ENCODE measurements at places on chromosomes 2 and 18.

GRCh38 chr18:39058386-39059000 is 1492.9 kb upstream of the CELF4 start:
- DNase-seq, result no peak

DNA sequence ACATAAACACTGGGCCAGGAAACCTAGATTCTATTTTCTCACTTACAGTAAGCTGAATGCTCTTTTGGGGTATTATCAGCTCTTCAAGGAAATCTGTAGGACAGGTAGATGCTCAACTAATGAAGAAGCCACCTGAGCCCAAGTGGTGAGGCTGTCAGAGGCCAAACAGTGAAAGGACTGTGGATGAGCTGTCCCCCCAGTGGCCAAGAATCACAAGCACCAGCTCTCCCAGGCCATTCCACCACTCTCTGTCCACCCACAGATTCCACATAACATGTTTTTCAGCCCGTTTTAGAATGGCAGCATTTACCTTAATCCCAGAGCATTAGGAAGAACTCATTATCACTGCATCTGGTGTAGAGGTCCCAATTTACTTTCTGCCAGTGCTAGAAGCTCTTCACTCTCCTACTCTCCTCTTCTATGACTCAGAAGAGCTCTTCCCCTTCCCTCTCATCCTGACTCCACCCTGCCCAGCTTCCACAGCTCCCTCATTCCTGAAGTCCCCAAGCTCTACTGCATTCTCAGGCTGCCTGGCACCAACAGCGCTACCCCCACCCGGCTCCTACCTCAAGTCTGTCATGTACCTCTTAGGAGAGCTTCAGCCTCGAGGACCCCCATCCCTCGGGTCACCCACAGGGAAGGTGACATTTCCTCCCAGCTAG is 43.8 kb upstream of the GORASP2 start:
- DNase-seq, result no peak

GRCh38 chr2:167954495-167954894 is 292.9 kb downstream of the STK39 start:
- no peak for DNase-seq

- DNase-seq, result no peak
These were observed 246.3 kb upstream of the LRRTM4 start for GRCh38 chr2:77768508-77768907.

- no peak for DNase-seq
These were observed 10.1 kb downstream of the SERPINB8 start for GRCh38 chr18:63980027-63980426.

DNA sequence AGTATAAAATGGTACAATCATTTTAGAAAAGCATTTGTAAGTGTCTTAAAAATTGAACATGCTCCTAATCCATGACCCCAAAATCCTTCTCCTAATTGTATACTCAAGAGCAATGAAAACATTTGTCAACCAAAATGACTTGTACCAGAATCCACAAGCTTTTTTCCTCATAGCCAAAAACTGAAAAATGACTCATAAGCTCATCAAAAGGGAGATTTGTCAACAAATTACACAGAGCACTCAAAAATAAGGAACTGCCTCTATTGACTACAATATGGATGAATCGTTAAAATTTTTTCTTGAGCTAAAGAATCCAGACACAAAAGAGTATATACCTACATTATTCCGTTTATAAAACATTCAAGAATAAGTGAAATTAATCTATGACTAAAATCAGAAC is 544.8 kb downstream of the ARHGAP15 start:
- no peak for DNase-seq

- DNase-seq, result no peak
These were observed 10.9 kb downstream of the SH2D6 start for GRCh38 chr2:85429213-85429923.

GRCh38 chr2:86336675-86337243 is 667 bp downstream of the REEP1 start:
- DNase-seq, result no peak

- no peak for DNase-seq
These were observed 12.6 kb upstream of the ICA1L start for GRCh38 chr2:202883987-202884675.

- no peak for DNase-seq
These were observed 23.6 kb downstream of the ZBTB7C start for GRCh38 chr18:48385596-48385995.

GRCh38 chr2:160689441-160689840 is 195.8 kb upstream of the RBMS1 start:
- DNase-seq, result no peak

GRCh38 chr18:22207021-22207758 is 37.8 kb downstream of the GATA6 start:
- no peak for DNase-seq

- DNase-seq, result no peak
These were observed 66.2 kb downstream of the CD28 start for GRCh38 chr2:203772456-203773165.

DNA sequence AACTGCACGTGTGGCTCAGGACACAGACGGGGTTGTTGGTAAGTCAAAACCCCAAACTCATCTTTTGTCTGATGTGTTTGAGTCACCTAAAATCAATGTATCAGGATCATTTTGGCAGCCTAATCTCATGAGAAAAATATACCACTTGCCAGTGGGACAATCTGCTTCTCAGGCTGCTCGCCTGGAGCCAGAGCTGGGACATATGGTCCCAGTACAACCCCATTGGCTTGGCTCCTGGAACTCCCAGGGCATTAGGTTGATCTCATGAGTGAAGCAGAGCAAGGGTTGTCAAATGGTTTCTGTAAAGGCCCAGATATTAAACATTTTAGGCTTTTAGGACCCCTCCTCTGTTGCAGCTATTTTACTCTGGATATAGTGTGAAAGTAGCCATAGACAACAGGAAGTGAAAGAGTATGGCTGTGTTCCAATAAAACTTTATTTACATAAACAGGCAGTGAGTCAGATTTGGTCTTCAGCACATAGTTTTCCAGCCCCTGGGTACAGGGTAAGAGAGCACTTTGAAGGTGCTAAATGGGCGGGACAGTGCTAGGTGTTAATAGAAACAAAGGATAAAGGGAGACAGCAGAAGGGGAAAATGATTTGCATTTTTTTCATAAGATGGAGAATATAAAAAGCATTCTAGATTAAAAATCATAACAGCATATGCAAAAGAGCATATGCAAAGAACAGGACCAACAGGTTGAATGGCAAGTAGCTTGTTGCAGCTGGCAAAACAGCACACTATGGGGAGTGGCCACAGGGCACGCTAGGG is 290.8 kb downstream of the KCNS3 start:
- no peak for DNase-seq

- no peak for DNase-seq
These were observed 225.8 kb downstream of the ALPK2 start for GRCh38 chr18:58402951-58403702.

DNA sequence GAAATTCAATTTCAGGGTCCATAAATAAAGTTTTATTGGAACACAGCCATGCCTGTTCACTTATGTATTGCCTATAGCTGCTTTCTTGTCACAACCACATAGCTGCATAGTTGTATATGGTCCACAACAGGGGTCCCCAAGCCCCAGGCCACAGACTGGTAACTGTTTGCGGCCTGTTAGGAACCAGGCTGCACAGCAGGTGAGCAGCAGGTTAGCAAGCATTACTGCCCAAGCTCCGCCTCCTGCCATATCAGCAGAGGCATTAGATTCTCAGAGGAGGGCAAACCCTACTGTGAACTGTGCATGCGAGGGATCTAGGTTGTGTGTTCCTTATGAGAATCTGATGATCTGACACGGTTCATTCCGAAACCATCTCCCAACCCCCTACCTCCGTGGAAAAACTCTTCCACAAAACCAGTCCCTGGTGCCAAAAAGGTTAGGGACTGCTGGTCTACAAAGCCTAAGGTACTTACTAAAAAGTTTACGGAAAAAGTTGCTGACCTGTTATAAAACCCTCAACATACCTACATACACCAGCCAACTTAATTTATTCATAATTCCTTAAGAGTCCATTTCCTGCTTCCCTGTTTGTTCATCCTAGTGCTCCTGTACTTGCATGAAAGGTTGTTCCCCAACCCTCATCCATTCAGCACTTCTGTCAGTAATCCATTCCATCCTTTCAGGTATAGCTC is 40.1 kb downstream of the NDUFAF7 start:
- no peak for DNase-seq

DNA sequence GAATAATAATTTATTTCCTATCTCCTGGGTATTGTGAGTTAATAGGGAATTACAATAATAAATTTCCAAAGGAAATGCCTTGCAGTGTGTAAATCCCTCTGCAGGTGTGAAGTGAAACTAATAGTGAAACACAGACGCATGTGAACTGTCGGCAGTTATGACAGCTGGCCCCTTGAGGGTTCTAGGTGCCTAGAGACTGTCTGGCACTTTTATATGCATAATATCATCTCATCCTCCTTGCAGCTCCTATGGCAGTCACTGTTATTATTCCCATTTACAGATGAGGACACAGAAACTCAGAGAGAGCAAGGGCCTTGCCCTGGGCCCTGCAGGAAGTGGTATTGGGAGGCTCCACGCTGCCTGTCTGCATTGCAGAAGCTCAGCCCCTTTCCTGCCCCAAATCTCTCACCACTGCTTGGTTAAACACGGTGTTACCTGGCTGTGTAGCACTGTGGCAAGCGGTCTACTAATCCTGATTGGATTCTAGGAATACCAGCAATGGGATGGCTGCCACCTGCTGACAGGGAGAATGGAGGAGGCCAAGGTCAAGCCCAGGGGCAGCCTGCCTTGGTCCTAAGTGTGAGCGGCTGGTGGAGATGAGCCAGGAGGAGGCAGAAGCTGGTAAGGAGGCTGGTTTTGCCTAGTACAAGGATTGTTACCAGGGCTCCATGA is 32.8 kb upstream of the ACKR3 start:
- no peak for DNase-seq

GRCh38 chr2:16413285-16413684 is 252.3 kb downstream of the CYRIA start:
- DNase-seq, result no peak

DNA sequence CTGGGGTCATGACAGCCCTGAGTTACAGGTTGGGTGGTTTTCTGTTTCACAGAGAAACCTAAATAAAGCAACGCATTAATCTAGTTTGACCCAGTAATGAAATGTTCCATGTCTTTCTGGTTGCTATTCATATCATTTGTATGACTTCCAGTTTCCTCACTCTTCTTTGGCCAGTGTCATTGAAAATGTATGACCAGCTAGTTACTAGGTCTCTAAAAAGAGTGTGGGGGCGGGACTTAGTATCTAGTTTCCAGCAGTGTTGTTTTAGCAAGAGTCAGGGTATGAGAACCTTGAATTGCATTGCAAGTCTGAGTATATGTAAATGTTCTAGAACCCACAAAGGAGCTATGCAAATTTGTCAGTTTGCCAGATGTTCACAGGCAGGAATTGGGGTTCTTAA is 47.7 kb downstream of the SLC9A2 start:
- no peak for DNase-seq

DNA sequence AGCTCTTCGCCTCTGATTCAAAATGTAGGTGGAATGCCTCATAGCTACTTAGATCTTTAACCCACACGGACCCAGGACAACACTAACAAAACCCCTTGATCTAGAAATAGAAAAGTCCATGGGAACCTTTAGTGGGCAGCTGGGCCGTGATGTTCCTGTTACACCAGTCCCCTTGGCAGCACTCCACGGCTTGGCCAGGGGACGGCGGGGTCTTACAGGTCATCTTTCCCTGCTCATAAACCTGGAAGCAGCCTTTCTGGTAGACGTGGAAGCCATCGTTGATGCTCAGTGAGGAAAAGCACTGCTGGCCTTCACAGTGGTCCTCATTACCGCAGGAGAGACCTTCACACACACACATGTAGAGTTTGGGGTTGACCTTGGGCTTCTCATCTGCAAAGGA is 95.9 kb downstream of the ACVR1 start:
- DNase-seq, result no peak

GRCh38 chr2:158686210-158686691 is 108.9 kb upstream of the DAPL1 start:
- DNase-seq, result peak; percentile 57

DNA sequence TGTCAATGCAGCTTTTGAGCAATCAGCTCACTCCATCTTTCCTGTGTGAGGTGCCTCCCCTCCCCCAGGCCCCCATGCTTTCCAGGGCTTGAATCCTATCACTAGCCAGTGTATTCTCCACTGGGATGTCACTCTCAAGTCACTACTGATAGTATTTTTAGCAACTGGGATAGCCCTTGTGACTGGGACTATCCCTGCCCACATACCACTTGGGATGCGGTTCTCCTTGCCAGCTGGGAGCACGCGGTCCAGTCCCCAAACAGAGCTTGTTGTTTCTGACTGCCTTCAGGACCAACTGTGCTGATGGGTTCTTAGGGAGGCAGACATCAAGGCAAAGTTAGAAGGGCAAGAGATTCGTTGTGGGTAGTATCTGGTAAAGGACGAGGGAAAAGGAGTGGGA is 134.9 kb downstream of the FAM161A start:
- no peak for DNase-seq

GRCh38 chr2:223669453-223670225 is 67.5 kb upstream of the SCG2 start:
- DNase-seq, result no peak

DNA sequence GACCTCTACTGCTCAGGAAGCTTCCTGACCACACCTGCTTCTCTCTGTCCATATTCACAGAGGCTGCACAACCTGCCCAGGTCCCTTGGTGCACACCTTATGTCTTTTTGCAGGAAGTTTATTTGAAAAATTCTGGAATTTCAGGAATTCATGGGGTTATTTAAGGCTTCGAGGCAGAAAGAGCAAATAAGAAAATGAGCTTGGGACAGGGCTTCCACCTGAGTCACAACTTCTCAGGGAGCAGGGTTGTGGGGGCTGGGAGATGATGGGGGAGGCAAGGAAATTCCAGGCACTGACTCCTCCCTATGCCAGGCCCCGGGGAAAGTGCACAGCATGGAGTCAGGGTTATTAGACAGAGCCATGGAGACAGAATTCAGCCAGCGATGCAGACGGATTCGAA is 57.7 kb downstream of the INHBB start:
- DNase-seq, result peak; percentile 6

GRCh38 chr2:172012677-172013391 is 13.1 kb downstream of the METAP1D start:
- DNase-seq, result peak; percentile 43

- DNase-seq, result no peak
These were observed 74.6 kb downstream of the ARL4C start for GRCh38 chr2:234422273-234422732.

- DNase-seq, result no peak
These were observed 86.1 kb upstream of the BOD1L2 start for GRCh38 chr18:57060814-57061213.

GRCh38 chr2:19120181-19120580 is 238.2 kb downstream of the OSR1 start:
- DNase-seq, result no peak

GRCh38 chr18:3458952-3459853 is 9.2 kb downstream of the TGIF1 start:
- no peak for DNase-seq

- DNase-seq, result no peak
These were observed 245.4 kb downstream of the PTPRM start for GRCh38 chr18:7812431-7813063.

GRCh38 chr2:70735071-70735470 is 32.9 kb downstream of the ADD2 start:
- no peak for DNase-seq

DNA sequence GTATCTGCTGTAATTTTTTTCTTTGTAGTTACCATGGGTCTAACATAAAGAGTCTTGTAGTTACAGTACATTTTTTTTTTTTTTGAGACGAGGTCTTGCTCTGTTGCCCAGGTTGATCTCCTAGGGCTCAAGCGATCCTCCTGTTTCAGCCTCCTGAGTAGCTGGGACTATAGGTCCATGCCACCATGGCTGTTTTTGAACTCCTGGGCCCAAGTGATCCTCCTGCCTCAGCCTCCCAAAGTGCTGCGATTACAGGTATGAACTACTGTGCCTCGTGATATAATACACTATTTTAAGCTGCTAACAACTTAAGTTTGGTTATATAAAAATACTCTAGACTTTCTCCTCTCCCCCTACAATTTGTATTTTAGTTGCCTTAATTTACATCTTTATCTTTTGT is 46.3 kb downstream of the ASB1 start:
- peak; percentile 4 for DNase-seq

Data from testis (tissue), 5 donors.